ENCODE measurements at places on chromosomes 3 and 15. TPM values are rescaled to one million over a fixed set of nuclear protein-coding genes. Genes with fewer than 3 reads are reported as not detected.
A peak's percentile ranks its signal among the peaks of the same experiment; 100 is the strongest.

GREM1 gene
- total RNA-seq = 7.8 TPM

DAZL gene
- 0.27 TPM for total RNA-seq

SPINT1 gene
- 134 TPM for total RNA-seq

ZBBX gene
- total RNA-seq = not detected

ATXN7 gene
- 23.2 TPM for total RNA-seq

TICRR gene
- 0.21 TPM for total RNA-seq

C3orf20 gene
- total RNA-seq = not detected

SPTSSB gene
- total RNA-seq = not detected

MOBP gene
- total RNA-seq = not detected

MEIS2 gene
- total RNA-seq = 17.0 TPM

PPP1R14D gene
- not detected for total RNA-seq

- H3K27ac ChIP-seq = no peak overlapping the region
- no peaks in the 10 kb centered on the region for H3K27me3 ChIP-seq
- H3K4me1 ChIP-seq = peaks cover 18% of the 10 kb centered on the region
- H3K4me3 ChIP-seq = no peak overlapping the region
These were observed 17.9 kb downstream of the ACSBG1 start for GRCh38 chr15:78216276-78217104.

DNA sequence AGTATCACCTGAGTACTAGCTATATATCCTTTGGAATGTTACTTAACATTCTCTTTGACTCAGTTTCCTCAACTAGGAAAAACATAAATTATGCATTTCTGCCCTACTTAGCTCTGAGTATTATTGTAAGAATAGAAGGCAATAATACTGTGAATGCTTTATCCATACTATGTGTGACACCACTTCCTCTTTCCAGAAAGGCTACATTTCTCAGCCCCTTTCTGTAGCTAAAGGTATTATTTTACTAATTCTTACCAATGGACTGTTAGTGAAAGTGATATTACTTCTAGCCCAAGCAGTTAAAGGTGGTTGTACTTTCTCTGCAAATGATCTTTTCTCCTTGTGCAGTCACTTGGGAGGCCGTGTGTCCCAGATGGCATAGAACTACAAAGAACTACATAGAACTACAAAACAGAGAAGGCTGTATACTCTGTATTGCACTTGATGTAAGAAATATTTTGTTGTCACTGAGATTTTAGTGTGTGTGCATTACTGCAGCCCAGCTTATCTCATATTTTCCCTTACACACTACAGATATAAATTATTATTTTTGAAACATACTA is 35.1 kb downstream of the MYH15 start:
- no peak overlapping the region for H3K4me3 ChIP-seq
- DNase-seq = no peak
- no peaks in the 10 kb centered on the region for H3K27me3 ChIP-seq
- no peak overlapping the region for H3K27ac ChIP-seq
- H3K4me1 ChIP-seq = peaks cover 10% of the 10 kb centered on the region

- no peak overlapping the region for H3K4me3 ChIP-seq
- H3K27me3 ChIP-seq = no peaks in the 10 kb centered on the region
- H3K36me3 ChIP-seq = no peaks in the 10 kb centered on the region
- H3K4me1 ChIP-seq = peaks cover 8% of the 10 kb centered on the region
- H3K27ac ChIP-seq = no peak overlapping the region
These were observed 196.7 kb upstream of the WNT5A start for GRCh38 chr3:55683666-55684270.

DNA sequence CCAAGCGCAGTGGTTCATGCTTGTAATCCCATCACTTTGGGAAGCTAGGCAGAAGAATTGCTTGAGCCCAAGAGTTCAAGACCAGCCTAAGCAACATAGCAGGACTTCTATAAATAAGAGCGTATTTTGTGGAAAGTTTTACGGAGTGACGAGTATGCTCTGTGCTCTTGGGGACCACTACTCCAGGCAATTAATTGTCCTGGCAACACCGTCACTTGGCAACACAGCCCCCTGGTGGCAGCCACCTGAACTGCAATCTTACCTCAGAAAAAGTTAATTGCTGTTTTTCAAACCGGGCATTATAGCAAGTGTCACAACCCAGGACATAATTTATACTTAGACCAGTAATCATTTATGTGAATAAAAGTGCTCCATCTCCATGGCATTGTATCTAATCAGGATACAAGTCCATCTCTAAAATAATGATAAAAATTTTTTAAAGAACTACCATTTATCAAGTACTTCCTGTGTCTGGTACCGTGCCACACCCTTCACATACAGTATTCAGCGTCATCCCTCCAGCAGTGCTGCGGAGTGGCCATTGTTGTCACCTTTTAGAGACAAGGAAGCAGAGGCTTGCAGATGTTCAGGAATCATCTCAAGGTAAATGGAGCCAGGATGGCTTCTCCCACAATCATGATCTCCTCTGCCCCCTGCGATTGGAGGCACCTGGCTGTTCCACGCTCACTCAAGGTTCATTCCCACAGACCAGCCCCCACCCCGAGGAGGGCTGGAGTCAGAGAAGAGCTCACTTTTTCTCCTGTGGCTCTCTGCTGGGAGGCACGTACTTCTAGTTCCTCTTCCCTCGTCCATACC is 34.5 kb downstream of the PLA2G4D start:
- no peaks in the 10 kb centered on the region for H3K36me3 ChIP-seq
- H3K27ac ChIP-seq = no peak overlapping the region
- peak; percentile 60 for DNase-seq
- H3K4me3 ChIP-seq = no peak overlapping the region

GRCh38 chr15:46442184-46442583 is 807.4 kb downstream of the SQOR start:
- no peak for DNase-seq
- H3K27ac ChIP-seq = no peak overlapping the region
- no peak overlapping the region for H3K4me3 ChIP-seq
- H3K27me3 ChIP-seq = no peaks in the 10 kb centered on the region
- no peaks in the 10 kb centered on the region for H3K36me3 ChIP-seq
- no peaks in the 10 kb centered on the region for H3K4me1 ChIP-seq

- peaks cover 9% of the 10 kb centered on the region for H3K4me1 ChIP-seq
- no peaks in the 10 kb centered on the region for H3K27me3 ChIP-seq
- no peaks in the 10 kb centered on the region for H3K36me3 ChIP-seq
- H3K4me3 ChIP-seq = no peak overlapping the region
- peak; percentile 17 for DNase-seq
These were observed 43.9 kb downstream of the BHLHE40 start for GRCh38 chr3:5022966-5023776.

- no peak overlapping the region for H3K27ac ChIP-seq
- peaks cover 39% of the 10 kb centered on the region for H3K4me1 ChIP-seq
- no peak for DNase-seq
- no peak overlapping the region for H3K4me3 ChIP-seq
- no peaks in the 10 kb centered on the region for H3K27me3 ChIP-seq
These were observed 1.5 kb upstream of the HEG1 start for GRCh38 chr3:125057186-125057850.

GRCh38 chr3:153210660-153211059 is 48.6 kb downstream of the RAP2B start:
- no peaks in the 10 kb centered on the region for H3K27me3 ChIP-seq
- no peak overlapping the region for H3K27ac ChIP-seq
- H3K4me3 ChIP-seq = no peak overlapping the region
- no peaks in the 10 kb centered on the region for H3K36me3 ChIP-seq

- H3K36me3 ChIP-seq = no peaks in the 10 kb centered on the region
- no peak for DNase-seq
- peaks cover 4% of the 10 kb centered on the region for H3K4me1 ChIP-seq
- H3K4me3 ChIP-seq = no peak overlapping the region
- no peak overlapping the region for H3K27ac ChIP-seq
These were observed 46.7 kb upstream of the PYDC2 start for GRCh38 chr3:191414286-191414685.

GRCh38 chr3:59605318-59605717 is 555.5 kb upstream of the CFAP20DC start:
- H3K27me3 ChIP-seq = no peaks in the 10 kb centered on the region
- DNase-seq = peak; percentile 49
- no peaks in the 10 kb centered on the region for H3K36me3 ChIP-seq

GRCh38 chr3:70433091-70433490 is 120.7 kb upstream of the MDFIC2 start:
- H3K27me3 ChIP-seq = no peaks in the 10 kb centered on the region
- no peaks in the 10 kb centered on the region for H3K36me3 ChIP-seq
- H3K27ac ChIP-seq = no peak overlapping the region
- no peaks in the 10 kb centered on the region for H3K4me1 ChIP-seq
- no peak for DNase-seq

GRCh38 chr15:81495780-81496467 is 121.9 kb upstream of the TMC3 start:
- no peaks in the 10 kb centered on the region for H3K27me3 ChIP-seq
- H3K36me3 ChIP-seq = no peaks in the 10 kb centered on the region
- no peak for DNase-seq
- no peak overlapping the region for H3K4me3 ChIP-seq

- no peaks in the 10 kb centered on the region for H3K27me3 ChIP-seq
- no peak overlapping the region for H3K4me3 ChIP-seq
- peaks cover 12% of the 10 kb centered on the region for H3K4me1 ChIP-seq
- H3K27ac ChIP-seq = no peak overlapping the region
- DNase-seq = peak; percentile 60
These were observed 676.0 kb downstream of the GRM7 start for GRCh38 chr3:7536921-7537320.

GRCh38 chr15:76209942-76210341 is 101.3 kb downstream of the ETFA start:
- no peak overlapping the region for H3K4me3 ChIP-seq
- no peak overlapping the region for H3K27ac ChIP-seq

DNA sequence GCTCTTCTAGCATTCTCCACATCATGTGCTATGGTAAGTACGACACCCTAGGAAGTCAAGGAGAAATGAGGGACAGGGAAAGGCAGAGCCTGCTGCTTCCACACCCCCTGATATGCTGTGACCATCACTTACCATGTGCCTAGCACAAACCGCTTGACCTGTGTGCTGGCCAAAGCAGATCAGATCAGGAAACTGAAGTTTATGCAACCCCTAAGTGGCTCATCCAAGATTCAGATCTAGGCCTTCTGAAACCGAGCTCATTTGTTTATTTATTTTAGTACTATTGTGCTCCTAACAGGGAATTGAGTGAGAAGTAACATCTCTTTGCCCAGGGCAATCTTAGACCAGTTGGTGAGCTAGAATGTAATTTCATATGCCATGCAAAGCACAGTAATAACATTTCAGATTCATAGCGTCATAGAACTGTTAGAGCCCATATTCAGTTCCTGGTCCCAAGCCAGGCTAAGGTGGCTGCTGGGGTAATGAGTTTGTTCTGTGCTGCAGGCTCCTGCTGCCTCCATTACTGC is at the start of gene RTP2:
Gene RTP2, minus strand, starts transcription at position 51 of the 527 bp plus-strand sequence. CDS start 429 bp downstream, outside the sequence.
- no peaks in the 10 kb centered on the region for H3K27me3 ChIP-seq
- H3K36me3 ChIP-seq = no peaks in the 10 kb centered on the region
- H3K27ac ChIP-seq = no peak within 1 kb of the TSS
- no peak within 1 kb of the TSS for H3K4me3 ChIP-seq
- no peaks in the 10 kb centered on the region for H3K4me1 ChIP-seq

GRCh38 chr3:6657591-6657990 is 203.3 kb upstream of the GRM7 start:
- H3K4me1 ChIP-seq = no peaks in the 10 kb centered on the region
- no peak overlapping the region for H3K4me3 ChIP-seq
- H3K27me3 ChIP-seq = no peaks in the 10 kb centered on the region
- H3K27ac ChIP-seq = no peak overlapping the region
- H3K36me3 ChIP-seq = no peaks in the 10 kb centered on the region
- DNase-seq = no peak

- no peak for DNase-seq
- H3K27ac ChIP-seq = no peak overlapping the region
- H3K4me1 ChIP-seq = no peaks in the 10 kb centered on the region
- H3K36me3 ChIP-seq = no peaks in the 10 kb centered on the region
- H3K27me3 ChIP-seq = no peaks in the 10 kb centered on the region
These were observed 46.8 kb downstream of the PRICKLE2 start for GRCh38 chr3:64178419-64178818.

- no peaks in the 10 kb centered on the region for H3K36me3 ChIP-seq
- no peak overlapping the region for H3K27ac ChIP-seq
- H3K27me3 ChIP-seq = no peaks in the 10 kb centered on the region
These were observed 43.8 kb upstream of the FGD5 start for GRCh38 chr3:14775011-14775410.

- H3K27ac ChIP-seq = no peak overlapping the region
- H3K4me3 ChIP-seq = no peak overlapping the region
- no peaks in the 10 kb centered on the region for H3K4me1 ChIP-seq
- DNase-seq = peak; percentile 66
- no peaks in the 10 kb centered on the region for H3K27me3 ChIP-seq
These were observed 62.1 kb upstream of the SLC6A11 start for GRCh38 chr3:10753964-10754363.

DNA sequence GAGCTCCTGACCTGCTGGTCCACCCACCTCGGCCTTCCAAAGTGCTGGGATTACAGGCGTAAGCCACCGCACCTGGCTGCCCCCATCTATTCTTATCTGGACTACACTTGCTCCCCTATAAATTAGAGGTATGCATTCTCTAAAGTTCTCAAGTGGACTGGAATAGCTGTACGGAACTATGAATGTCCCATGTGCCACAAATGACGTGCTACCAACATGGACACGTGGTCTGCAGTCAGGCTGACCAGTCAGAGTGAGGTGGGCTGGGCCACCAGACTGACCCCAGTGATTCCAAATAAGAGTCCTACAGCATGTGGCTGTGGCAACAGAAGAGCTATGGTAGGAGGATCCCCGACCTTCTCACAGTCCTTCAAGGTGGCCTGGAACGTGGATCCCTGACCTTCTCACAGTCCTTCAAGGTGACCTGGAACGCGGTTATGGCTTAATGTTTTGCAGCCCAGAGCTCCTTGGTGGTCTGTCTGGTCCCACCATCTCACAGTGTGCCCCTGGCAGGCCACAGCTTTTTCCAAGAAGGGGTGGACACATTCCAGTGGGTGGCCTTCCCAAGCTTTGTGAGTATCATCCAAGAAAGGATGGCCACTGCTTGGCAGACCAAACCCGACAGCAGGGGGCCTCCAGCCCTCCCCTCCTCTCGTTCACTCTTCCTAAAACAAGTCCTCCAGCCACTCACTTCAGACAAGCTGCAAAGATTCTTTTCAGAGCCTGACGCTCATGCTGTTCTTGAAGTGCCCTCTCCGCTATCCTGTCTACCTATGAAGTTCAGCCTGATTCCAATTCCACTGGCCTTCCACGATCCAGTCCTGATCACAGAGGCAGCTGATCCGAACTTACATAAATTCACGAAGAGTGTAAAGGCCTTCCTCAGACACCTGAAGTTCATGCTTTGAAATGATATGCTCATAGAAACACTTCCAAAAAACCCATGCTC is 4.4 kb downstream of the ADAMTS17 start:
- H3K4me3 ChIP-seq = no peak overlapping the region
- no peaks in the 10 kb centered on the region for H3K4me1 ChIP-seq
- no peak overlapping the region for H3K27ac ChIP-seq
- H3K36me3 ChIP-seq = no peaks in the 10 kb centered on the region
- no peaks in the 10 kb centered on the region for H3K27me3 ChIP-seq

- no peaks in the 10 kb centered on the region for H3K4me1 ChIP-seq
- H3K27ac ChIP-seq = no peak overlapping the region
- no peak for DNase-seq
- H3K4me3 ChIP-seq = no peak overlapping the region
- no peaks in the 10 kb centered on the region for H3K27me3 ChIP-seq
These were observed 185.5 kb downstream of the NFKBIZ start for GRCh38 chr3:102034639-102035451.

All from thyroid gland (tissue), 4 donors.